Nephron progenitor cell (in vitro differentiated cells): ENCODE measurements at places on chromosomes 7 and 10.
A peak's percentile ranks its signal among the peaks of the same experiment; 100 is the strongest.

- no peak overlapping the region for H3K4me3 ChIP-seq
- H3K4me1 ChIP-seq: peaks cover 14% of the 10 kb centered on the region
- no peaks in the 10 kb centered on the region for H3K27me3 ChIP-seq
- H3K36me3 ChIP-seq: peaks cover 5% of the 10 kb centered on the region
- no peak overlapping the region for H3K27ac ChIP-seq
- no peak for DNase-seq
Measured at GRCh38 chr10:74179111-74179710, 28.2 kb downstream of the ADK start.

DNA sequence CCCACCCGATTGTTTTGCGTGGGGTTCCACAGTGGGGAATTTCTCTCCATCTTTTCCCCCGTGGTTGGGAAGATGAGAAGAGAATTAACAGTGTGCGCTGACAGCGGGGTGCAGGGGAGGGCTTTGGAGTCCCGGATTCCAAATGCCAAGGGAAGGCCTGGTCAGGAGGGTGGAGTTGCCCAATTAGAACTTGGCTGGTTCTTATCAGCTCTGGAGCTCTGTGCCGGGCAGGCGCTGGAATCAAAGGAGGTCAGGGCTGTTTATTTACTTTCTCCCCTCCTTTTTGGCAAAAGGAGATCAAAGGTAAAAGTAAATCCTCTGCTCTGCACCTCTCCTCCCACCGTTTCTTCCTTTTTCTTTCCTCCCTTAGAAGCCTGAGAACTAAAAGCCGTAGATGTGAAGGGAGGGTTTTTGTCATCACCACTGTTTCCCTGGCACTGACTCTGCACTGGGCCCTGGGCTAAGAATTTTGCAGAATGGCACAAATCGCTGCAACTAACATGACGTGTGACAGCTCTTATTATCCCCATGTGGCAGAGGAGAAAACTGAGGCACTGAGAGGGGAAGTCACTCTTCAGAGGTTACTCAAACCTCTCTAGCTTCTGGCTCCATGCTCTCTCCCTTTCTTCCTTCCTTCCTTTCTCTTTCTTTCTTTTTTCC lies 95.2 kb upstream of the ZNF716 start:
- peaks cover 8% of the 10 kb centered on the region for H3K36me3 ChIP-seq
- H3K4me3 ChIP-seq: no peak overlapping the region
- peaks cover 2% of the 10 kb centered on the region for H3K27me3 ChIP-seq
- H3K27ac ChIP-seq: no peak overlapping the region

GRCh38 chr10:121655254-121656144 lies 57.3 kb upstream of the FGFR2 start:
- peaks cover 34% of the 10 kb centered on the region for H3K4me1 ChIP-seq
- H3K27me3 ChIP-seq: peaks cover 13% of the 10 kb centered on the region
- H3K36me3 ChIP-seq: no peaks in the 10 kb centered on the region
- peak overlapping the region; percentile 88 for H3K27ac ChIP-seq
- H3K4me3 ChIP-seq: no peak overlapping the region
- no peak for DNase-seq

DNA sequence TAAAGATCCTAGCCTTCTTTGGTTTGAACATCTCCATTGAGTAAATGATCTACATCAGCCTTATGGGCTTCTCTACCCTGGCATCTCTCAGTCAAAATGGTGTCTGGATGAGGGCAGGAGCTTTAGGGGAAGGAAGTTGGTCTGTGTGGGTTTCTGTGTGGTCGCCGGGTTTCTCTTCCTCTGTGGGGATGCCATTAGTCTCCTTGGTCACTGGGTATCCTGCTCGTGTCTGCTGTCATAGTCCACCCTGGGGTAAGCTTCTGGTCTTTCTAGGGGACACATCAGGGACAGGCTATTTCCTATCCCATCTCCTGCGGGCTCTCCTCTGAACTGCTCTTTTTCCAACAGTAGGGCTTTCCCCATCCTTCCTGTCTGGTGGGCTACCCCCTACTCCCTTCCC lies 150.3 kb upstream of the NPY start:
- H3K27ac ChIP-seq: no peak overlapping the region
- no peak overlapping the region for H3K4me3 ChIP-seq

DNA sequence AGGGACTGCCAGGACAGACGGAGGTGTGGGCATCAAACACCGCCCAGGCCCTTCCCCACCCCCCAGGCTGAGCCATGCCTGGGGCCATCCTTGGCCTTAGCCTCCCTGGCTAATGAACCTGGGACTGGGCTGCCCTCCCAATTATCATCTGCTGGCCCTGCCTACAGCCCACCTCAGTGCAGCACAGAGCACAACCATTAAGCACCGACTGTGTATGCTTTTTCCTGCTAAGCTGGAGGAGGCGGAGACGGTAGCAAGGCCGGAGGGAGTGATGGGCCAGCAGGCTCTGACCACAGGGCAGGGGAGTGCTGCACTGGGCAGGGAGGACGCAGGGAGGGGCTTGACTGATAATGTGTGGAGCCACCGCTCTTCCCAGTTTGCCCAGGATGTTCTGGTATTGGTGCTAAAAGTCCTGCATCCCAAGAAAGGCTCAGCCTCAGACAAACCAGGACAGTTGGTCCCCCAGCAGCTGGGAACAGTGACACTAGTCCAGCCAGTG lies 72.0 kb downstream of the C10orf143 start:
- no peak overlapping the region for H3K27ac ChIP-seq
- H3K4me3 ChIP-seq: no peak overlapping the region
- DNase-seq: no peak
- H3K4me1 ChIP-seq: peaks cover 1% of the 10 kb centered on the region
- no peaks in the 10 kb centered on the region for H3K36me3 ChIP-seq
- H3K27me3 ChIP-seq: peaks cover 23% of the 10 kb centered on the region
